ENCODE measurements at places on chromosomes 11 and 22.

GRCh38 chr11:78607696-78608095 lies 33.0 kb upstream of the NARS2 start:
- DNase-seq: no peak

GRCh38 chr11:95100856-95101507 lies 11.3 kb downstream of the ENDOD1 start:
- no peak for DNase-seq

DNA sequence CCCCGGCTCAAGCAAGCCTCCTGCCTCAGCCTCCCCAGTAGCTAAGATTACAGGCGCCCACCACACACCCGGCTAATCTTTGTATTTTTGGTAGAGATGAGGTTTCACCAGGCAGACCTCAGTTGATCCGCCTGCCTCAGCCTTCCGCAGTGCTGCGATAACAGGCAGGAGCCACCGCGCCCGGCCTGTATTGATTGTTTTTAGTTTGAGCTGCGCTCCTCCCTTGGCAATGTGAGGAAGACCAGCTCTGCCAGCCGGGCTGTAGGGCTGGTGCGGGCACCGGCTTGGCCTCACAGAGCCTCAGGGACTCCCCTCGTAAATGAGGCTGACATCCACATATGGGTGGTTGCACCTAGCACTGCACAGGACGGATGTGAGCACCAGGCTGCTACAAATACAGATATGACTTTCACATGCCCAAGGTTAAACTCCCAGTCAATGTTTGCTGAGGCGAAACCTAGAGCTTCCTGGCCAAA lies 7.5 kb upstream of the SLC2A11 start:
- DNase-seq: no peak

GRCh38 chr22:46183733-46184132 lies 33.4 kb downstream of the PPARA start:
- DNase-seq: no peak

- DNase-seq: no peak
Measured at GRCh38 chr11:88494848-88495247, 157.3 kb upstream of the CTSC start.

GRCh38 chr11:959027-959426 lies 33.4 kb downstream of the AP2A2 start:
- DNase-seq: no peak

GRCh38 chr11:17633279-17633986 lies 85.9 kb upstream of the MYOD1 start:
- DNase-seq: no peak

GRCh38 chr11:44766972-44767278 lies 40.2 kb downstream of the TSPAN18 start:
- no peak for DNase-seq

DNA sequence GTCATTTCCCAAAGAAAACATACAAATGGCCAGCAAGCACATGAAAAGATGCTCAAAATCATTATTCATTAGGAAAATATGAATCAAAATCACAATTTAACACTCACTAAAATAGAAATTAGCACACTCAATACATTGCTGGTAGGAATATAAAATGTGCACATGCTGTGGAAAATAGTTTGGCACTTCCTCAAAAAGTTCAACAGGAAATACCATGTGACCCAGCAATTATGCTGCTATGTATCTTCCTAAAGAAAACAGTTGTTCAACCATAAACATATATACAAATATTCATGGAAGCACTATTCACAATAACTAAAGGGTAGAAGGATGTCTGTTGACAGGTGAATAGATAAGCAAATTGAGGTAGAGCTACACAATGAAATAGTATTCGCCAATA lies 187.3 kb upstream of the SOX6 start:
- no peak for DNase-seq

- DNase-seq: no peak
Measured at GRCh38 chr11:120925944-120926343, 98.0 kb upstream of the TBCEL start.

GRCh38 chr11:109300211-109300610 lies 121.8 kb upstream of the C11orf87 start:
- no peak for DNase-seq

DNA sequence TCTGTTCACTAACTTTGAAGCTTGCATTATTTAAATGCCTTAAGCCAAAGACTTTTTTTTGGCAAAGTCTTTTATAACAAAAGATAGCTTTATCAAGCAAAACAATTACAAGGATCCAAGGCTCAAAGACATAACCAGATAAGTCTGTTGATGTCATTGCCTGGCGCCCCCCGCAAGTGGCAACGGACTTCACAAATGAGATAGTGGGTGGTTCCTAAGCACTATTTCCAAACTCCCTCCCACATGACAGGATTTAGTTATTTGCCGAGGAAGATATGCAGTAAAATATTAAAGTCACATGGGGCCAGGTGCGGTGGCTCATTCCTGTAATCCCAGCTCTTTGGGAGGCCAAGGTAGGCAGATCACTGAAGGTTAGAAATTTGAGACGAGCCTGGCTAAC lies 194.2 kb upstream of the DDI1 start:
- no peak for DNase-seq

DNA sequence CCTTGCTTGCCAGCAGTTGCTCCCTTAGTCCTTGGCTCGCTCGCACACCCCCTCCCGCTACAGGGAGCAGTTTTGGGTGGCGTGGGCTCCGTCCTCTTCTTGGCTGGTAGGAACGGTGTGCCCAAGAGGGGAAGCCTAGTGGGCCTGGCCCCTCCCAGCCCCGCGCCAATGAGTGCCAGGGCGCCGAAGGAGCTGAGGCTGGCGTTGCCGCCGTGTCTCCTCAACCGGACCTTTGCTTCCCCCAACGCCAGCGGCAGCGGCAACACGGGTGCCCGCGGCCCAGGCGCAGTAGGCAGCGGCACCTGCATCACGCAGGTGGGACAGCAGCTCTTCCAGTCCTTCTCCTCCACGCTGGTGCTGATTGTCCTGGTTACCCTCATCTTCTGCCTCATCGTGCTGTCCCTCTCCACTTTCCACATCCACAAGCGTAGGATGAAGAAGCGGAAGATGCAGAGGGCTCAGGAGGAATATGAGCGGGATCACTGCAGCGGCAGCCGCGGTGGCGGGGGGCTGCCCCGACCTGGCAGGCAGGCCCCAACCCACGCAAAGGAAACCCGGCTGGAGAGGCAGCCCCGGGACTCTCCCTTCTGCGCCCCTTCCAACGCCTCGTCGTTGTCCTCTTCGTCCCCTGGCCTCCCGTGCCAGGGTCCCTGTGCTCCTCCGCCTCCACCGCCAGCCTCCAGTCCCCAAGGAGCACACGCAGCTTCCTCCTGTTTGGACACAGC lies 1.6 kb downstream of the C11orf87 start:
- DNase-seq: no peak

DNA sequence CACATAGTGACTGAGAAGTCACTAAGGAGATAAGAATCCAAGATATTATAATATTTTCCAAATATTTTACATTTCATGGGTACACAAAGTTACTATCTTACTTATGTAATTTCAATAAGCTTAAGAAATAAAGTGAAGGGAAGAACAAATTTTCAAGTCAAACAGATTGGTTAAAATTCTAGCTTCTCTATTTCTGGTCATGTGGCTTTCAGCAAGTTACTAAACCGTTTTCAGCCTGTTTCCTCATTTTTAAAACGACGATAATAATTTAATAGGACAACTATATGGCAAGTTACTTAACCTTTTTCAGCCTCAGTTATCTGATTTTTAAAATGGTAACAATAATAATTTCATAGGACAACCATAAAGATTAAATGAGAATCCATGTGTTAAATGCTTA lies 15.6 kb downstream of the DCUN1D5 start:
- no peak for DNase-seq

GRCh38 chr11:124762624-124763155 lies 600 bp upstream of the ESAM start:
- no peak for DNase-seq

GRCh38 chr11:30666817-30667216 lies 80.7 kb upstream of the MPPED2 start:
- DNase-seq: no peak

- DNase-seq: no peak
Measured at GRCh38 chr11:117486059-117486458, 158.4 kb downstream of the CEP164 start.

DNA sequence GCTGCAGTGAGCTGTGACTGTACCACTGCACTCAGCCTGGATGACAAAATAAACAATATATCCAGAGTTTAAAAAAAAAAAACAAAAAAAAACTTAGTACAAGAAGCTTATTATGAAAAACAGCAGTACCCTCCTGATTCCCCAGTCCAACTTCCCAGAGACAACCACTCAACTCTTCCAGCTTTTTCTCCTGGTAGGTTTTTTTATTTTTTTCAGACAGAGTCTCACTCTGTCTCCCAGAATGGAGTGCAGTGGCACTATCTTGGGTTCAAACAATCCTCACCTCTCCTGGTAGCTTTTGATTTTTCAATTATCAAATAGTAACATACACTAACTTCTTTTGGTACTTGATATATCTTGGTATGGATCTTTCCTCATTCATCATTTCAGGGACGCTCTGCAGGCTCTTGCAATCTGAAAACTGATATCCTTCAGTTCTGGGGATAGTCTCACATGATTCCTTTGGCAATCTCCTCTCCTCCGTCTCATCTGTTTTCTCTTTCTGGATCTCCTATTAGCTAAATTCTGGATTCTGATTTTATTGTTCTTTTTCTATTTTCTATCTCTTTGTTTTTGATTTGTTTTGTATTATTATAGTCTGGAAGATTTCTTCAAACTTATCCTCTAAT lies 44.9 kb downstream of the ALG9 start:
- no peak for DNase-seq

GRCh38 chr11:36235750-36236149 lies 53.5 kb downstream of the COMMD9 start:
- DNase-seq: no peak

GRCh38 chr11:36212564-36213392 lies 76.4 kb downstream of the COMMD9 start:
- no peak for DNase-seq

DNA sequence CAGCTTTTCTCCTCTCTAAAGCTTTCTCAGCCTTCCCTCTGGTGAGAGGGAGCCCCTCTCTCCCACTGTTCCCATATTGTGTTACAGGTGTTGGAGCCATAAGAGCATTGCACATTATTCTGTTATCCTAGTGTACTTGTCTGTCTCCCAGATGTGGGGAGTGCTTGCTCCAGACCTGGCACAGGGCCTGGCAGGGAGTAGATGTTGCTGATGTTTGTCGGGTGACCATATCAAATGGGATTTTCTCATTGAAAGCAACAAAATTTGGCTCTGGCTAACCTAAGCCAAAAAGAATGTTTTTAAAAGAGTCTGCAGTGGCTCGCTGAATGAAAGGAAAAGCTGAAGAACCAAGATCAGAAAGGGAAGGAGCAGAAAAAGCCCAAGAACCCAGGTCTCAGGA lies 41.1 kb downstream of the CYB5R2 start:
- DNase-seq: no peak

GRCh38 chr11:38060920-38061319 lies 1462.9 kb upstream of the RAG2 start:
- no peak for DNase-seq

DNA sequence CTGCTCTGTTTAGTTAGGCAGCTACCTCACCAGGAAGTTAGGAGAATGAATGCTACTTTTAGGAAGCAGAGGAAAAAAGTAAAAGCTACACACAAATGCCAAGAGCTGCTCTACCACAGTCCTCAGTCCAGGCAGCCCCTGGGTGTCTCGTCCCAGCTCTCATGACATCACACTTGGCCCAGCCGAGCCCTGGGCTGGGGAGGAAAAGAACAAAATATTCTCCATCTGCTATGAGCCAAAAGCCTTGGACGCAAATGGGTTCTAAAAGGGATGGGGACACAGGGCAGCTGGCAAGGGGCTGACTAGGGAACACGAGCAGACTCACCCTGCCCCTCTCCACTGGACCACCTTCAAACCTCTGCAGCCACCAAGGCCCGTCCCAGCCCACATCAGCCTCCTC lies 26.1 kb downstream of the TMEM184B start:
- no peak for DNase-seq

DNA sequence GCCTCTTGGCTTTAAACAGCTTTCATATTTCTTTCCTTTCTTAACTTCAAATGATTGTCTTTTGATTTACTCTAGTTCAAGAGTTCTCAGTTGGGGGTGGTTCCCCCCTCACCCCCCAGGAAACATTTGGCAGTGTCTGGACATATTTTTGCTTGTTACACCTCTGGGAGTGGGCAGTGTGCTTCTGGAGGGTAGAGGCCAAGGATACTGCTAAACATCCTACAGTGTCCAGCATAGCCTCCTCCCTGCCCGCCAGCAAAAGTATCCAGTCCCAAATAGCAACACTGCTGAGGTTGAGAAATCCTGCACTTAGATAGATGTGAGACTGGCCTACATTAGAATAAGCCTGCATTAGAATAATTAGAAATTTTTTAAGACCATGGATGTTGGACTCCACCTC lies 3.2 kb downstream of the PPP6R3 start:
- no peak for DNase-seq

DNA sequence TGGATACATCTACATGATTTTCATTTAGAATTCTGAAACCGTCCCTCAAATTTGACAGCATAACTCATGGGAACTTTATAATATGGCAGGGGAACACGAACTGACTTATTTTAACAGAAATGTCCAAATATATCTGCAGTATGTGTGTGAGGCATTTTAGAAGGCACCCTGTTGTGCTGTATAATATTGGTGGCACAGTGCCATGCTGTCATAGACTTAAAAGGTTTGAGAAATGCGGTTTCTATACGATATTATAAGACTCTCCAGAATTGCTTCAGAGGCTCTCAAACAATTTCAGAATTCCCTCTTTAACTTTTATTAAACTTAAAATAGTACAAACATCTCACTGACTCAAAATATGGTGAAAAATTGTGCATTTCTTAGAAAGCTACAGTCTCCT lies 181.6 kb downstream of the MSANTD4 start:
- no peak for DNase-seq

- DNase-seq: no peak
Measured at GRCh38 chr11:23772081-23772480, 724.8 kb upstream of the LUZP2 start.

DNA sequence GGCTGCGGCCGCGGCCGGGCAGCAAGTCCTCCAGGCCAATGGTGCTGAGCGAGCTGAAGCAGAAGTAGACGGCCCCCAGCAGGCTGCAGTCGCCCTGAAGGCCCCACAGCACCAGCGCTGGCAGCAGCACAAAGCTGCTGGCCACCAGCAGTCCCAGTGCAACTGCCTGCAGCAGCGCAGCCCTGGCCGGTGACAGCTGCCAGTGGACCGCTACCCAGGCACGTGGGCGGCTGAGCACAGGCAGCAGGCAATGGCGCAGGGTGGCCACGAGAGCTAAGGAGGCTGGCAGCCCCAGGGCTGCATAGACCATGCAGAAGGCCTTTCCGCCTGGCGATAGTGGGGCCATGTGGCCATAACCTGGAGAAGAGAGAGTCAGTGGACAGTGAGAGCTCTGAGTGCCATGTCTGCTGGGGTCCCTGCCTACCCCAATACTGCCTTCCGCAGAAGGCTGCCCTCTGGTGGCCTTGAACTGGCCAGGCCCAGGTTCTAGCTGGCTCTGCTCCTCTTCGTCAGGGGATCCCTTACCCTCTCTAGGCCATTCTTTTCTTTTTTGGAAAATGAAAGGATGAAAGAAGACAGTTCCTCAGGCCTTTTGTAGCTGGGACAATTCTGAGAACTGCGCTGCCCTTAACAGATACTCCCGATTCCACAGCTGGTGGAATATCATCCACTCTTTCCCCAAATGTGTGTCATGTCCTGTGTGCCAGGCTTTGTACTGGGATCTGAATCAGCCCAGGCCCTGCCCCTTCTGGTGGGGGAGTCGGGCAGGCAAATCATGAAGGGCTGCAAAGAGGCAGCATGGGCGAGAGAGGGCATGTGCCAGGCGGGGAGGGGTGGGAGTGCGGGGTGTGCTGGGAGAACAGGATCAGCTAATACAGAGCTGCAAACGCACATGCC lies 1.8 kb downstream of the KCNK7 start:
- DNase-seq: no peak
